ENCODE measurements at places on chromosomes 16 and 17.
A peak's percentile ranks its signal among the peaks of the same experiment; 100 is the strongest.

GRCh38 chr16:11118479-11118878, 137.5 kb downstream of the SOCS1 start:
- DNase-seq = no peak

GRCh38 chr16:30409125-30410060, 2.0 kb downstream of the ZNF771 start:
- DNase-seq = peak; percentile 62

DNA sequence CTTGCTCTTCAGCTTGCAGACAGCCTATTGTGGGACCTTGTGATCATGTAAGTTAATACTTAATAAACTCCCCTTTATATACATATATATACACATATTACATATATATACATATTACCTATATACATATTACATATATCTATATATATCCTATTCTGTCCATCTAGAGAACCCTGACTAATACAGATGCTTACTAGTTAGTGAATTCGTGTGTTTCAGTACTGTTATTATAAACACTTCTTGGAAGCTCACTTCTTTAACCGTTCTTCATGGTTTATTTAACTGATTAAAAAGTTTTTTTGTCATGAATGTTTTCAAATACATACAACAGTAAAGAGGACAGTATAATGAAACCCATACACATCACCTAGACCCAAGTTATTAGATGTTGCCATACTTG, 12.6 kb downstream of the ORC6 start:
- DNase-seq = no peak

- peak; percentile 95 for DNase-seq
Measured at GRCh38 chr16:56607109-56607618, 1.2 kb upstream of the MT2A start.

DNA sequence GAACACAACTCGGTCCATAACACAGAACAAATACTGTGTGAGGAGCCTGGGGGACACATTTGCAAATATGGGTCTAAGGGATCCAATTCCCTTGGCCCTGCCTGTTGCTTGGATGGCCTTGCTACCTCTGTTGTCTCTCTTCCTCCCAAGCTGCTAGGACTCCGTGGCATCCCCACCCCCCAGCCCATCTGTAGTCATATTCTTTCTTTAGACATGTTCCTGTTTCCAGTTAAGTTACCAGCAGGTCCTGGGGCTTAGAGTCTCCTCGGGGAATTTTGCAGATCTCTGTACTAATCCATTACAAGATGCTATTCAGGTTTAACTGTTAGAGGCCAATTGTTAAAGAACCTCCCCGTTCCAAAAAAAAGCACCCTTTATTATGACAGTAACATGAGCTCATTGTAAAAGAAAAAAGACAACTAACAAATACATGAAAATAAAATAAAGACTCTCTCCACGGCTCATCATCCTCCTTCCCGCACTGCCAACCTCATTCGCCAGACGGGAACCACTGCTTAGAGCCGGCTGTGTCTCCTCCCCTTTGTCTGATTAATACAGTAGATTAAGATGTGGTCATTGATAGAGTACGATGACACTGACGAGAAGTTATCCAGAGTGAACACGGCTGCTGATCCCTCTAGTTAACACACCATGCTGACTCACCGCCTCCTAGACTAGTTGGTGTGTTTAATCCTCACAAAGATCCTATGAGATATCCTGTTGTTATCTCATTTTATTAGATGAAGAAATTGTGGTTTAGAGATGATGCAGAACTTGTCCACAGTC, 22.2 kb downstream of the HS3ST4 start:
- DNase-seq = no peak

GRCh38 chr16:833411-833810, 32.9 kb upstream of the GNG13 start:
- no peak for DNase-seq

GRCh38 chr16:89004209-89004831, 27.3 kb upstream of the CBFA2T3 start:
- no peak for DNase-seq

GRCh38 chr16:54506741-54507500, 220.3 kb upstream of the IRX3 start:
- DNase-seq = no peak

GRCh38 chr17:35766489-35766877, 5.8 kb downstream of the C17orf50 start:
- DNase-seq = no peak

DNA sequence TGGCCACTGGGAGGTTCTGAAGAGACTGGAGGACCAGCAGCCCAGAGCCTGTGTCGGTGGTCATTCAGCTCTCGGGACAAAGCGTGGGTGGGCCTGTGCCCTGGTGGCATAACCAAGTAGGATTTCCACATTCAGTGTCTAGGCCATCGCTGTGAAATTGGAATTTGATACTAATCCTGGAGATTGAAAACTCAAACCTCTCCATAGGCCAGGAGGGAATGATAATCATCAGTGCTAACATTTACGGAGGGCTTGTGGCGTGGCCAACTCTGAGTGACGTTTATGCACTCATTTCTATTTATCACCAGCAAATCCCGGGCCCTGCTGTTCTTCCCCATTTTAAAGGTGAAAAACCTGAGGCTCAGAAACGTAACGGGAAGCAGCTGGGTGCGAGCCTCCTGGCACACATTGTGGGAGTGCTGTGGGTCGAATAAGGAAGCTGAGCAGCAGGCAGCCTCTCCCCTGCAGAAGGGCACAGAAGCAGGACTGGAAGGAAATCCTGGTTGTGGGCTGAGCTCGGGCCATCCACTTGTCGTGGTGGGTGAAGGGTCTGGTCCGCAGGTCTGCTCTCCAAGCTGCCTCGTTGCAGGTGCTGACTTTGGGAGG, 33.1 kb downstream of the RAI1 start:
- no peak for DNase-seq

GRCh38 chr17:41521574-41522261, 3.0 kb upstream of the KRT15 start:
- no peak for DNase-seq

DNA sequence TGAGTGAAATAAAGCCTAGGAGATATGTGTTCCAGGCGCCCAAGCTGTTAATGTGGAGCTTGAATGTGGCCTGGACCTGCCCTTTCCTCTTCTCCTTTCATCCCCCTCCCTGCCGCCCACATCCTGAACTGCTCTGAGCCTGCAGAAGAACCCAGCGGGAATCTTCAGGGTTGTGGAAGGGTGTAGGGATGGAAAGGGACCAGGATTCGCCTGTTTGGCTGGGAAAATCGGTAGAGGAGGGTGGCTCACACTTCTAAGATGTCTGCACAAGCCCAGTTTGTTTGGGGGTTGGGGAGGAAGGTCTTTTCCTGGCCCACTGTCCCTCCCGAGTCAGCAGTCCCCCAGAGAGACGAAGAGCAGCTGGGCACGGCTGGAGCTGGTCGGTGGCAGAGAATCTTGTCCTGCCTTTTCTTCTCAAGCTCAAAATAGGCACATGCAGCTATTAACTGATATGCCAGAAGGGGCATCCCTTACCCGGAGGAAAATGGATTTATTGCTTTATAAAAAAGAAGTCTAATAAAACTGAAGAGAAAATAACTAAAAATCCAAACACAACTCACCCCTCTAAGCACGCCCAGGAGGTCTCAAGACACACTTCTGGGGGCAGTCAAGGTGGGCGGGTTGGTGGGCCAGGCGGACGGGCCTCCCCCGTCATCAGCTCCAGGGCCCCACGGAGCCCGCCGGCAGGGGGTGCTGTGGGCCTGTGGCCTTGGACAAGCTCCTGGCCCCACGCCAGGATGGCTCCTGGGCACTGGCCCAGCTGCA, 11.5 kb upstream of the PITPNA start:
- DNase-seq = peak; percentile 25

DNA sequence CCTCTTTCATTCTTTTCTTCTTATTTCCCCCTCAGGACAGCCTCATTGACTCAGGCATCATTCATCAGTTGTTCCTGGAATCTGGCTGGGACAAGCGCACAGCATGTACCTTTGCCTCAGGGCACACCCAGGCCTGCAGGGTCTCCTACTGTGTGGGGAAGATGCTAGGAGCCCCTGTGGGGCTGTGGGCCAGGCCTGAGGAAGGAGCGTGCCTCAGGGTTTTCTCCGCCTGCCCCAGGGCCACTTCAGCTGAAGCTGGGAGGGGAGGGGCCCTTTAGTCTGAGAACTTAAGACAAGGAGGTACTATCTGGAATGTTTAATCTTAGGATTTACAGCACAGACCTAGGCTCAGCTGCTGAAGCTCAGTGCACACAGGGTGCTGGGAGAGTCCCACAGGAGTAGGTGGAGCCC, 7.9 kb downstream of the ELMO3 start:
- DNase-seq = no peak

- DNase-seq = peak; percentile 36
Measured at GRCh38 chr17:32659419-32659842, 172.6 kb downstream of the CDK5R1 start.

DNA sequence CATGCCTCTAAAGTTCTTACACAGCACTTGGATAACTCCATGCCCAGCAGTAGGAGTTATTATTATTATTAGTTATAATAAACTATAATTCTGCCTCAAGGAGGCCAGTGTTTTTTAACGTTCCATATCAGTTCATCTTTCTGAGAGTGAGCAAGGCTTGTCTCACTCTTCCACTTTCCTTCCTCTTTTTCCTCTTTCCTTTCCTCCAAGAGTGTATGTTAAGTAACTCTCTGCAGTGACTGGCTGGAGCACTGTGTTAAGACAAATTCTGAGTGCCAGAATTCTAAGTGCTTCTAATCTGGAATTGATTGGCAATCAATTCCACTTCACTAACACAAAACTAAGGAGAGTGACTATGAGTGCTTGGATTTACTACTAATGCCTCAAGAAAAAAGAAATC, 16.4 kb downstream of the CLEC19A start:
- DNase-seq = no peak

GRCh38 chr16:23949630-23950290, 114.0 kb downstream of the PRKCB start:
- no peak for DNase-seq

- no peak for DNase-seq
Measured at GRCh38 chr17:64273006-64273405, 9.9 kb upstream of the TEX2 start.

- DNase-seq = no peak
Measured at GRCh38 chr16:75105306-75106061, 11.1 kb downstream of the LDHD start.

DNA sequence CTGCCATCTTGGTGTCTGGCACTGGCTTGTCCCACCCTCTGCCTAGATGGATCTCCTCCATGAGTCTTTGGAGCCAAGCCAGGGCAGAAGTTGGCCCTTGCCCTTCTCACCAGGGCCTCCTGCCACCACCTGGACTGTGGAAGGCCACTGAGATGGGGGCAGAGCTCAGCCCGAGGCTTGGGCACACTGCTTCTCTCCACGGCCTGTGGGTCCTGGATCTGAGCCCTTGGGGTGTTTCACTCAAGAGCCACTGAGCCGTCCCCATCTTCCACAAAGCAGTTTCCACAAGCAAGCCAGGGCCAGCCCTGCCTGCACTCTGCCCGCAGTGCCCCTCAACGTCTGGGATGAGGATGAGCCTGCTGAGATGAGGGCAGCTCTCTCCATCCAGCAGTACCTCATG, 16.7 kb upstream of the CD300A start:
- no peak for DNase-seq

DNA sequence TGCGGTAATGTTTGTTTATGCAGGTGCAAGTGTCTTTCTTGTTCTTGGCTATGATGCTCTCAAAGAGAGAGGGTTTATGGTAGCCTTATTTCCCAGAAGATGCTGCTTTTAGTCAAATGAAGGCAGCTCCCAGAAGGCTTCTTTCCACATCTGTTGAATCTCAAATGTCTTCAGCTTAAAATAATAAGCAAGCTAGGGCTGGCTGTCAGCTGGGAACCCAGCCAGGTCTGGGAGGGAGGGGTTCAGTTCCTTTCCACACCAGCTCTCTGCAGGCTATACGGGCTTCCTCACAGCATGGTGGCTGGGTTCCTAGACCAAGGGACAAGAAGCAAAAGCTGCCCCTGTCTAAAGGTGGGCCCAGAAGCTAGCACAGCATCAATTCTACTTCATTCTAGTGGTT, 47.4 kb upstream of the ATF7IP2 start:
- no peak for DNase-seq

DNA sequence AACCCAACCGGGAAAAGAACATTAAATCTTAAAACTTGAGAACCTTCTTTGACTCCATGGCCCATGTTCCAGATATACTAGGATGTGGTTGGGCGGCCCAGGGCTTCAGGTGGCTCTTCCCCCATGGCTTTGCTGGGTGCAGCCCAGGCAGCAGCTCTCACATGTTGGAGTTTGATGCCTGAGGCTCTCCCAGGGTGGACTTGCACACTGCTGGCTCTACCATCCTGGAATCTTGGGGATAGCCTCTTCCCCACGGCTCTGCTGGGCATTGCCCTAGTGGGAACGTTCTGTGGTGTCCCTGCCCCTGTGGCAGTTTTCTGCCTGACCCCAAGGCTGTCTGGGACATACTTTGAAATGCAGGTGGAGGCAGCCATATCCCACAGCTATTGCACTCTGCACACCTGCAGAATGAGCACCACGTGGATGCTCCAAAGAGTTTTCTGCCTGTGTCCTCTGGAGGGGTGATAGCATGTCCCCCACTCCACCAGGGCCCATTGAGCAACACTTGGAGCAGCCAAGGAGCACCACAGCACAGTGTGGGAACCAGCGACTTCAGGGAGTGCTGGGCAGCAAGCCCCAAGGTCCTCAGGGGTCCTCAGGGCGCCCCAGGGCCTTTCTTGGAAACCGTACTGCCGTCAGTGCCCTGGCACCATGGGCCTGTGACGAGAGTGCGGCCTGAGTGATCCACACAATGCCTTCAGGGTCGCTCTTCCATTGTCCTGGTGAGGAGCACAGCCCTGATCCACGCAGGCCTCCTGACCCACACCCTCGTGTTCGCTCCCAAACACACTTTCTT, 70.8 kb downstream of the GOSR1 start:
- DNase-seq = no peak

- peak; percentile 67 for DNase-seq
Measured at GRCh38 chr17:15194859-15195277, 70.3 kb downstream of the PMP22 start.

- DNase-seq = no peak
Measured at GRCh38 chr17:6712058-6712853, 913 bp downstream of the SLC13A5 start.

DNA sequence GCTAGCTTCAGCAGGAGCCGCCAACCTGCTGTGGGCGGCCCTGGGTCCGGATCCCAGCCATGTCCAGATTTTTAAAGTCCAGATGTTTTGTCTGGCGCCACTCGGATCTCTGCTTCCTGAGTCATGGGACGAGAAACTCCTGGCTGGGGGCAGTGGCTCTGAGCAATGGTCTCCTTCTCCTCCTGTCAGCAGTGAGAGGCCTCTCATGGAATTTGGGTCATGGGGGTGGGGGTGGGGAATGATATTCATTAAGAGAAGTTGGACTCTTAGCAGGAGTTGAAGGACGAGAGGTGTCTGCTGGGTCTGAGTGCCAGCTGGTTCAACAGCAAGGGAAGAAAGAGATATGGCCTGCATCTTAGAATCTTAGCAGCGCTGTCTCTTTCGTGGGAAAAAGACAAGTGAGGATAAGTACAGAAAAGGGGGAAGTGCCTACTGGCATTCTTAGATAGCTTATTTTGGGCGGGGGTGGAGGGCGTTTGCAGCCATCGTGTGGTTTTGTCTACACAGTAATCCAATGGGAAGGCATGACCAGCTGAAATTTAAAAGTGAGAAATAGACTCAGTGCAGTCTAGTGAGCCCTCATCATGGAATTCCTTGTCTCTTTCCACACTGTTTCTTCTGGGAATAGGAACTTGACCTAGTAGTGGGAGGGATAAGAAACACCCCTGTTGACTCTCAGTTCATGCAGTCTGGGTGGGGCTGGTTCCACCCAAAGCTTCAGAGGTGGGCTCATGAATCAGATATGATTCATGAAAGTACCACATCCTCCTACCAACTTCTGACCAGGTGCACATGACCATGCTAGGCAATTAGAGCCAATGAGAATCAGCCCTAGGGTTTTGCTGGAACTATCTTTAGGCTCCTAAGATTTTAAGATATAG, 80.5 kb downstream of the MYH13 start:
- DNase-seq = peak; percentile 37
